Glomerular endothelial cell (primary cell): ENCODE measurements at places on chromosomes 5 and 9. TPM values are rescaled to one million over a fixed set of nuclear protein-coding genes. Genes with fewer than 3 reads are reported as not detected.

The TRAF1 gene
- total RNA-seq: 4.2 and 4.3 TPM in 2 replicates

GRCh38 chr9:77469515-77470231 lies 178.4 kb downstream of the GNA14 start:
- DNase-seq: no peak

The KIF24 gene
- 0.63 and 1.8 TPM in 2 replicates for total RNA-seq

- no peak for DNase-seq
Observed at GRCh38 chr9:70642341-70642740, 227.9 kb upstream of the KLF9 start.

DNA sequence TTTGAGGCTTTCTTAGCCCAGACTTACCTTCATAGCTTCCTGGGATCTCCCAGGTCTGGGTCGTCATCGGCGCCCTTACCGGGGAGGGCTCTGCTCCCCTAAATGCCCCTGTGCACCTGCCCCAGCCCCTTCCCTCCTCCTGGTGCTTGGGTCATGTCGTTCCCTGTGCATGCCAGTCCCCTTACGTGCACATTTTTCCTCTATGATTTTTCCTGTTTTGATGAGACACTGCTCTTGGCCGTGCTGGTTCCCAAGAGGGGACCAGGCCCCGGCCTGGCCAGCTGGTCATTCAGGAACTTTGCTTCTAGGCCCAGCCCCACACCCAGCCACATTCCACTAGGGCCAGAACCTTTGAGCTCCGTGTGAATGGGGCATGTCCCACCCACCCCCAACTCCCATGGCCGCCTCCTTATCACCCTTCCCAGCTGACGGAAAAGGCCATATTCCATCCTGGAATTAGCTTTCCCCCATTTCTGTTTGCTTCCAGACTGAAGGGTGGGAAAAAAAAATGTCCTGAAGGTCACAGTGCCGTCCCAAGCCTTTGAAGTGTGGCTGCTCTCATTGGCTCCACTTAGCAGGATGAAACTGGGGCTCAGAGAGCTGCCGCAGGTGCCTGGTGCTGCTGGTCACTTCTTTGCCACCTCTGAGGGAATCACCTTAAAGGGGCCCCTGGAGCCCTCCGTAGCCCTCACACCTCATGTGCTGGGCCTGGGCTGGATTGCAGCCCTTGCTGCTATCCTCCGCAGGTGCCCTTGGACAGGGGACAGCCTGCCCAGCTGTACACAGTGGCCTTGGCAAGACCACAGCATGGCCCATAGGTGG lies 25.1 kb downstream of the ERGIC1 start:
- no peak for DNase-seq

The DAPK1 gene
- 63.0 and 63.8 TPM in 2 replicates for total RNA-seq

The PCSK1 gene
- 2.5 and 6.2 TPM in 2 replicates for total RNA-seq

- DNase-seq: no peak
Observed at GRCh38 chr5:111635151-111635902, 121.7 kb downstream of the NREP start.

DNA sequence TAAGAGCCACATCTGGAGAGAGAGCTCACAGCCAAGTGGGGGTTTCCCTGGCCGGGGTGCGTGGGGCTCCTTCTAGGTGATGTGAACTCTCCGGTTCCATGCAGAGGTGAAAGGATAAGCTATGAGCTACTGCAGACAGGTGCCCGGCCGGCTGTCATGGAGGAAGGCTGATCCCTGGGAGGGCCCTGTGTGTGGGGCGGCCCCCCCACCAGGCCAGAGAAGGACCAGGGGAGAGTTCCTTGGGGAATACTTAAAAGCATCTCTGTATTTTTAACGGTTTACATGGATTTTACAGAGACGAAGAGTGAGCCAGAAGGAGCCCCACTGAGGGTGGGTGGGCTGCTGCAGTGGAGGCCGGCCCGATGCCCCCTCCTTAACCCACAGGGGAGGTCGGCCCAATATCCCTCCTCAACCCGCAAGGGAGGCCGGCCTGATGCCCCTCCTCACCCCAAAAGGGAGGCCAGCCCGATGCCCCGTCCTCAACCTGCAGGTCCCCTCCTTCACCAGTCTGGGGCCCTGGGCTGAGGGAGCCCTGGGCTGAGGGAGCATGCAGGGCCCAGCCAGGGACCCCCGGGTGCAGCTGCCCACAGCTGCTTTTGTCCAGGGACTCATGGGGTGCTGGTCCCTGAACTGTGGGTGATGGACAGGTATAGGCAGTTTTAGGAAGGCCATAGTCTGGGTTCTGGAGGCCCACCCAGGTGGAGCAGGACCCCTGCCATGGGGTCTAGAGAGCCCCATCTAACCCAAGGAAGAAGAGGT lies 31.9 kb downstream of the MRPL36 start:
- DNase-seq: no peak

- no peak for DNase-seq
Observed at GRCh38 chr5:73615085-73615484, 10.9 kb upstream of the ARHGEF28 start.

The C9orf50 gene
- not detected in 2 replicates for total RNA-seq
